ENCODE measurements at places on chromosomes 3 and 15.

DNA sequence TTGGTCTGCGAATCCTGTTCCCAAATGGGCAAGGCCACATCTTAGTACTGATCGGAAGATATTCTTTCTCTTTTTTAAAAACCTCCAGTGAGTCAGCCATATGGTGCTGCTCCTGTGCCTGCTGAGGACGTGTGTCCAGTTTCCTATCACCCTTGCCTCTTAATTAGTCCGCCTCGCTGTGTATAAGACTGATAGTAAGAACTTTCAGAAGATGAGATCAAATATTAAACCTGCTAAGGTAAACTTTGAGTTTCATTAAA lies 612 bp downstream of the UBA5 start:
- no peak for DNase-seq

DNA sequence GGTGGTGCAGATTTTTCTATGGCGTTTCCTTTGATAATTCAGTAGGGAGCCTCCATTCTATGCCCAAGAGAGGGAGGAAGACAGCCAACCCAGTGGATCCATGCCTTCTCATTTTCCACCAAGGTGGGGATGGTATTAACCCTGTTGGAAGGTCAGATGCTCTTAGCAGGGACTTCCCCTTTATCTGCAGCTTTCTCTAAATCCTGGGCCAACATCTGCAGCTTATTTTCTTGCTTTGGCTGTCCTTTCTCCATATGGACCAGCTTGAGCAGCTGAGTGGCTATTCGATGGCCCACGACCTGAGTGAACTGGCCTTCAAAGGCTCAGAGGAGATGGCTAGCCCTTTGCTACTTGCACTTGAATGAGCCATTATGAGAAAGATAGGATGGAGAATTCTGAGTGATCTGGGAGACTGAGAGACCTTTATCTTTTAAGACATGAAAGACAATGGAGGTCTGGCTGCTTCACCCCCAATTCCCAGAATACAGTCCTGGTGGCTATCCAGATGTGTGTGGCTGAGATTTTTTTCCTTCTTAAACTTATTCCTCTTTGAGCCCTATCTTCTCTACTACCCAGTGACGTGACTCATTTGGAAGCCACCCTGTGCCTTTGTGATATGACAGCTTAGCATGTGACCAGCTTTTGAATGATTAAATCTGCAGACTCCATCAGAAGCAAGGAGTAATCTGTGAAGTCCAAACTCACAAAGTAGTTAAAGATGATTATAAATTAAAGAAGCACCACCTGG lies 39.6 kb upstream of the TRAK1 start:
- DNase-seq, result no peak

DNA sequence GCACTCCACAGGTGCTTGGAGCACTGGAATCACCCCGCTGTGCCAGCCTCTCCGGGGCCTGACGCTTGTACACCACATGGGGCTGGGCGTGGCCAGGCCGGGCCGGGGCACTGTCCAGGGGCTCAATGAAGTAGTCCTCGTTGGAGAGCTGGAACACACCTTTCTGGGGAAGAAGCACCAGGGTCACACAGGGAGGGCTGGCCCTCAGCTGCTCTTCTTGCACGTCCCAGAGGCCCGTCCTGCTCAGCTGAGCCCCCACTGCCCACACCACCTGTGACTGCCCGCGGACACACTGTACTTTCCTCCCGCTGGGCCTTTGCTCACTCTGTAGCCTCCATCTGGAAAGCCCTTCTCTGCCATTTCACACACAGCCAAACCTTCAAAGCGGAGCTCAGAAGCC lies 13.3 kb downstream of the ADAMTS7 start:
- no peak for DNase-seq

DNA sequence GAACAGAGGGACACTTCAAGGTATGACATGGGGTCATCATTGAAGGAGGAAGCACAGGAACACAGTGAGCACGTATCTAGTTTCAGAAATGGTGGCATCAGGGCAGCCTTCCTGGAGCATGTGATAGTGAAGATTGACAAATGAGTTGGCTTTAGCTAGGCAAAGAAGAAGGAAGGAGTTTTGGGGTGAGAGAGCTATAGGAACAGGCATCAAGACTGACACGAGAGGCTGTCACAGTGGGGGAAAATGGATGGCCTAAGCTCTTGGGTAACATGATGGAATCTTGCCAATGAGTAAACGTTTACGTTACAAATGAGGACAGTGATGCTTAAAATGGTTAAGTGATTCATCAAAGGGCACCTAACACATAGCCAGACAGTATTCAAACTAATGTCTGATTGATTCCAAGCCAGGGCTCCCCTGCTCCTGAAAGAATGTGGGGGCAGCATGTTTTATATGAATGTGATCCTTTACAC lies 23.1 kb upstream of the GPR171 start:
- no peak for DNase-seq

GRCh38 chr3:100359035-100359434 lies 24.5 kb downstream of the NIT2 start:
- DNase-seq, result no peak

- no peak for DNase-seq
Measured at GRCh38 chr3:173748105-173748504, 350.6 kb downstream of the NLGN1 start.

Measured in neural progenitor cell (in vitro differentiated cells).